ENCODE measurements at places on chromosomes 12 and 14.

- no peaks in the 10 kb centered on the region for H3K27me3 ChIP-seq
- no peaks in the 10 kb centered on the region for H3K36me3 ChIP-seq
- no peak overlapping the region for H3K4me3 ChIP-seq
- H3K27ac ChIP-seq = no peak overlapping the region
- H3K4me1 ChIP-seq = no peaks in the 10 kb centered on the region
- no peak for DNase-seq
These were observed 30.2 kb downstream of the PAPLN start for GRCh38 chr14:73267474-73267873.

GRCh38 chr14:24504425-24504950, 3.6 kb downstream of the CMA1 start:
- no peak for DNase-seq
- no peaks in the 10 kb centered on the region for H3K36me3 ChIP-seq
- H3K4me3 ChIP-seq = no peak overlapping the region
- no peak overlapping the region for H3K27ac ChIP-seq

- DNase-seq = no peak
- no peak overlapping the region for H3K27ac ChIP-seq
- H3K4me1 ChIP-seq = no peaks in the 10 kb centered on the region
These were observed 1145.2 kb downstream of the AACS start for GRCh38 chr12:126210448-126210847.

DNA sequence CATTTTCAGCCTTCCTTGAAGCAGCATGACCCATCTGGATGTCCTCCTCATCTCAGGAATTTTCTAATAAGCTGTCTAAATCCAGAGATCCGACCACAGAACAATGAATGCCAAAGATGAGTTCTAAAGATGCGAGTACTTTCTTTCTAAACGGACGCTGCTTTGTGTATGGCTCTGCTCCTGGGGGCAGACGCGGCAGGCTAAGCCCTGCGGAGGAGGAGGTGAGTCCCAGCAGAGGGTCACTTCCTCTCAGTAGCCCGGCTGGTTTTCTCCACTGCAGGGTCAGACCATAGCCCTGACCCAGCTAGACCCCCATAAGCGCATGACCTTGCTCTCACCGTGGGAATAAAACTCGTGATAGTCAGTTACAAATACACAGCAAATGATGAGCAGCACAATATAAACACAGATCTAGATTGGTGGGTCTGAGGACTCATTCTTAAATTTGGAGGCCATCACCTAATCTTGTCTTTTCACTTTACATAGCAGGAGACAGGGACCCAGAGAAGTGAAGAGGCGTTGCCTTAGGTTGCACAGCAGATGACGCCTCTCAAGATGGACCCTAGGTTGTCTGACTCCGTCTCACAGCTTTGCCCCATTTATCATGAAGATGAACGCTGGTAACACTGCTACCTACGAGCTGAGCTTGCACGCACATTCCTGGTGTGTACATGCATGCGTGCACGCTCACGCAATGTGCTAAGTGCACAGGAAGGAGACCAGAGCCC, 16.6 kb downstream of the SSH1 start:
- no peak for DNase-seq
- no peaks in the 10 kb centered on the region for H3K27me3 ChIP-seq
- H3K27ac ChIP-seq = peak overlapping the region; percentile 90
- H3K36me3 ChIP-seq = no peaks in the 10 kb centered on the region

DNA sequence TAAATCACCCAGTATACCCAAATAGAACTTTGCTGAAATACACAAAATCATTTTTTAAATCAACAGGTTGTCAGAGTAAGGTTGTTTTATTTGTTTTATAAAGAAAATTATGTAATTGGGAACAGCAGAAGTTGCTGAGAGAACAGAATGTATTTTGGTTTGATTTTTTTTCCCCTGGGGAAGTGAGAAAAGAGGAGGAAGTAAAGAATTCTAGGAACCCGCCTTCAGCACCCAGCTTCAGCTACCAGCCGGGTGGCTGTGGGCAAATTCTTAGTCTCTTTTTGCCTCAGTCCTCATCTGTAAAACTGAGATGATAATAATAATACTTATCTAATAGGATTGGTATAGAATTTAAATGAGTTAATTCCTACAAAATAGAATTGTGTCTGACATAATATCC, 119.4 kb downstream of the SRGAP1 start:
- no peak for DNase-seq
- no peaks in the 10 kb centered on the region for H3K36me3 ChIP-seq
- H3K27me3 ChIP-seq = no peaks in the 10 kb centered on the region
- no peak overlapping the region for H3K4me3 ChIP-seq

DNA sequence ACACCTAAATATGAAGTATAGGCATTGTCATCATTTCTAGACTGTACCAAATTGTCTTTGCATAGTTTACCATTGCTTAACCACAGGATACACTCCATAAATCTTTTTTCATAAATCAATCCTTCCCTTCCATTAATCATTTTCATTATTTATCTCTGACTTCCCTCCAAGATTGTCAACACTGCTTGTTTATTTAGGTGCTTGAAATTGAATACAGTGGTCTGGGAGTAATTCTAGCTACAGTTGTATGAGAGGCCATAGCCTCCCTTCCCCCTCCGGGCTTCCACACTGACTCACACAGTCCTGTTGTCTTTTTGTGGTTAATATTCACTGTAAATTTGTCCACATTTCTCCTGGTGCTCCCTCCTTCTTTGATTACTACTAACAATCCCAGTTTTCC, 114.2 kb upstream of the ARID2 start:
- no peaks in the 10 kb centered on the region for H3K36me3 ChIP-seq
- DNase-seq = no peak
- no peak overlapping the region for H3K4me3 ChIP-seq
- no peaks in the 10 kb centered on the region for H3K27me3 ChIP-seq

- H3K36me3 ChIP-seq = no peaks in the 10 kb centered on the region
- no peaks in the 10 kb centered on the region for H3K4me1 ChIP-seq
- H3K4me3 ChIP-seq = no peak overlapping the region
- no peak for DNase-seq
- no peaks in the 10 kb centered on the region for H3K27me3 ChIP-seq
These were observed 99.8 kb downstream of the BORCS5 start for GRCh38 chr12:12456637-12457036.

- H3K27me3 ChIP-seq = peaks cover 28% of the 10 kb centered on the region
- H3K4me3 ChIP-seq = peak overlapping the region; percentile 61
- H3K36me3 ChIP-seq = no peaks in the 10 kb centered on the region
These were observed 794 bp downstream of the HOXC13 start for GRCh38 chr12:53939141-53940108.
